Activated CD4-positive, CD25-positive, alpha-beta regulatory T cell treated with anti-CD3 and anti-CD28 coated beads, Interleukin-2, amount 50 U/mL, for 72 hours (primary cell): ENCODE measurements at places on chromosomes 5 and 9.

DNA sequence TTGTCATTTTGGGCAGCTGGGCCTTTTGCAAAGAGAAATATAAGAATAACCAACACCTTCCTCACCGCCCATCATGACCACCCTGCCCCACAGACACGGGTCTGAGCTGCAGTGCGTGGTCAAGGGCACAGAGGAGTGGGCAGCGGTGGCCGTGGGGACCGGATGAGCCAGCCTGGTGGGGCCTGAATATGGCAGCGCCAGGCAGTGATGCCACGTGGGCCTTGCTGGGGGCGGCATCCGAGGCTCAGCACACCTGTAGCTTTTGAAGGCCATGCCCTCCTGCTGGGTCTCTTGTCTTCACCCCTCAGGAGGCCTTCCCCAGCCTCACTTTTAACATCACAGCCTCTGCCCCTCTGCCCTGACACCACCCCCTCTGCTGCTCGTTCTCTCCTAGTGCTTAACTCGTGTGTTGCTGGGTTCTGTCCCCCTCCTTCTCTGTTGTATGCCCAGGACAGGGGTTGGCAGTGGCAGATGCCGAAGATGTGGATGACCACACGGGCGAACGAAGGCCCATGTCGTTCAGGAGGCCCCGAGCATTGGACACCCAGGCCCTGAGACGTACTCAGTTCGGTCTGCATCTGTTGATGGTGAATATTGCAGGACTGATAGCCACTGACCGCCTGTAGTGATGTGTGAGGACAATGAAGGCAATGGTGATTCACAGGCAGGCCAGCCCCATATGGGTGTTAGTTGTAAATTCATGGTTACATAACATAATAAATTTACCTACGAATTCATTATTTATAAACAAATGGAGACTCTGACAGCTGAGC is 46.0 kb downstream of the AHRR start:
- DNase-seq: no peak

GRCh38 chr5:60535951-60536350 is 164.0 kb downstream of the DEPDC1B start:
- DNase-seq: no peak

DNA sequence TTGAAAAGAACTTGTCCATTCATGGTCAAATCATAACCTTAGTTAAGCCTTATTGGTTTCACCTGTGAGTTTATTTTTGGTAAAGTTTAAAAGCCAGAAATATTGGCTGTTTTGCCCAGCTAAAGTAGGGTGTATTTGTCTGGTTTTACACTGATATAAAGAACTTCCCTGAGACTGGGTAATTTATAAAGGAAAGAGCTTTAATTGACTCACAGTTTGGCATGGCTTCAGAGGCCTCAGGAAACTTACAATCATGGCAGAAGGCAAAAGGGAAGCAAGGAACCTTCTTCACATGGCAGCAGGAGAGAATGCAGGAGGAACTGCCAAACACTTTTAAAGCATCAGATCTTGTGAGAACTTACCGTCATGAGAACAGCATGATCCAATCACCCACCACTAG is 55.3 kb downstream of the JAKMIP2 start:
- DNase-seq: no peak

DNA sequence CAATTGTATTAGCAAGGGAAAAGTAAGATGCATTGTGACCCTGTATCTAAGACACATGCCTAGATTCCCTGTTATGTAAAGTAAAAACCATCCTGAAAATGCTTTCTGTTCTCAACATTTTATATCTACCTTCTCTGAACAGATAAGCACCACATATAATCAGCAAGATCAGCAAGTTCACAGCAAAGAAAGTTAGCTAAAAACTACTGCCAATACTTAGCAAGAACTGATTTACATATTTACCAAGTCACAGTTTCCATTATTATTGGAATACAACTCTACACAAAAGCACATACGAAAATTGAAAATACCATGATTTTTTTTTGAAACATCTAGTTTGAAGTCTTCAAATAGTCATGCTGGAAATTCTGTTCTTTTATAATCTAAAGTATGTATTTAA is 1118.1 kb downstream of the TAF11L14 start:
- DNase-seq: no peak

GRCh38 chr9:88775559-88775958 is 215.7 kb upstream of the S1PR3 start:
- no peak for DNase-seq

DNA sequence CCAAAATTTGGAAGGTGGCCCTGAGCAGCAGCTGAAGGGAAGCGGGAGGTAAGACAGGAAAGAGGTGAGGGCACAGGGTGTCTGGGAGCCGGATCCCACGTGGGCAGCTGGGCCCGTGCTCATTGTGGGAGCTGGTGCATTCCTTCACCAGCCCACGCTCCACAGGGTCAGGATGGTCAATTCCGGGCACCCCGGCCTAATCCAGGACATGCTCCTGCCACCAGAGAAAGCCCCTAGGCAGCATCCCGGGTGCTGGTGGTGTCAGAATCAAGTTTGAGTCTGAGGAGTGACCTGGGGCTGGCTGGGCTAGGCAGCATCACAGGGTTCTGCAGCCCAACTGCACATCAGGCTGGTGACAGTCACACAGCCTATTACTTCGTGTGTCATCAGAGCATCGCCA is 7.1 kb upstream of the PDCD6 start:
- DNase-seq: no peak
